Activated gamma-delta T cell (primary cell): ENCODE measurements at places on chromosomes 11 and 22.

DNA sequence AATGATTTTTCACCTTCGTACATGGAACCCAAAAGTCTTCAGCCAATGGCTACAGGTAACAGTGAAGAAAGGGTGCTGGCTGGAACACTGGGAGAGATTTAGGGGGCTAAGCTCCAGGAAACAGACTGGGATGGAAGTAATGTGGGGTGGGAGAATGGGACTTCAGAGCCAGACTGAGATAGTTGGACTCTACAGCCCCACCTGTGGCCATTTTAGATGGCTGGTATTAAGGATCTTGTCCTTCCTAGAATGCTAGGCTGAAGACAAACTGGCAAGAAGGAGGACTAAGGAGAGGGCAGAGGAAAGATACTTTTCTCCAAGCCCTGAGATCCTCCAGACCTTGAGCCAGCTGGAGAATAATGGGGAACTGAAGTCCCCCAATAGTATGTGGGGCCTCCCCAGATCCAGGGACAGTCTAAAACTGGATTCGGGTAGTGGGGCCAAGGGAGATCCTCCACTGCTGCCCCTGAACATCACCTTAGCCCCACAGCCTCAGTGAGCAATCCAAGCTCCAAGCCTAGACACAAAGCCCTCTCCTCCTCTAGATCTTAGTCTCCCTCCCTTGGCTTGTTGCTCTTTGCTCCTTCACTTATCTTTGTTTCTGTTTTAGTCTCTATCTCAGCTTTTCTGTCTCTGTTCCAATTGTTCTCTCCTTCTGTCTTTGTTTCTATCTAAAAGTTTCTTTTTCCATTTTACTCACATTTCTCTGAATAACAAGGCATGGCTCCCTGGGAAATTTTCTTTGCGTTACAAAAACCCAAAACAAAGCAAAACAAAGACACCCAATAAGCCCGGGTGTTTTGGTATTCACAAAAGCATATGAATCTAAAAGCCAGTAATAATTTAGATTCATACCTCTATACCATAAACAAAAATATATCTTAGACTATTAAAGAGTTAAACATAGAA is 16.2 kb upstream of the RRAS2 start:
- no peak for DNase-seq

GRCh38 chr11:42631220-42631843 is 680.5 kb upstream of the API5 start:
- no peak for DNase-seq

GRCh38 chr11:13023423-13023822 is 14.3 kb downstream of the RASSF10 start:
- no peak for DNase-seq

DNA sequence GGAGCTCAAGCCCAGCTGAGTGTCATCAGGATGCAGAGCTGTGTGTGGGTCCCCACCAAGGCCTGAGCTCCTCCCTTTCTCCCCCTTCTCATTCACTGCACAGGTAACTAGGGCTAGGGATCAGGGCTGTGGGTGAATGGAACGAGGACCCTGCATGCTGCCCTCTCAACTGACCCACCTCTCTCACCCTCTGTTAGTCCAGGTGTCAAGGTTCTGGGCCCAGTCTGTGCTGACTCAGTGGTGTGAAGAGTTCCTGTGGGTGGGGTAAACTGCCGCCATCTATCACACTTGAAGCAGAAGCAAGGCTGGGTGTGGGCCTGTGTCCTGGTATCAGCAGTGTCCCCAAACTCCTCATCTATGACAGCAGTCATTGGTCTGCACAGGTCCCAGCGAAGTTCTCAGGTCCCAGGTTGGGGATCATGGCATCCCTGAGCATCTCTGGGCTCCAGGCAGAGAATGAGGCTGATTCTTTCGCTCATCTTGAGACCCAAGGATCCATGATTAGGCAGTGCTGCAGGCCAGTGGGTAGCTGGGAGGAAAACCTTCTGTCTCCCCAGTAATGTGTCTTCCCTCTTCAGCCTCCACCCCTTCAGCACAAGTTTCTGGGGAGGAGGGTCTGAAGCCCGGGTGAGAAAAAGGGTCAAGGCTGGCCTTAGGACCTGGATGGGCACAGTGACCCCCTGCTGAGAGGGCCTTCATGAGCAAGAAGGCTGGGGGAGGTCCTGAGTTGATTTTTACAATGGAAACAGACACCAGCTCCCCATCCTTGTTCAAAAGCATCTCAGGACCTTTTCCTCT is 109.8 kb downstream of the ZNF280B start:
- no peak for DNase-seq

GRCh38 chr22:29642694-29643093 is 39.3 kb downstream of the NF2 start:
- DNase-seq: no peak

- no peak for DNase-seq
These were observed 54.4 kb upstream of the SYN3 start for GRCh38 chr22:33112580-33112979.

DNA sequence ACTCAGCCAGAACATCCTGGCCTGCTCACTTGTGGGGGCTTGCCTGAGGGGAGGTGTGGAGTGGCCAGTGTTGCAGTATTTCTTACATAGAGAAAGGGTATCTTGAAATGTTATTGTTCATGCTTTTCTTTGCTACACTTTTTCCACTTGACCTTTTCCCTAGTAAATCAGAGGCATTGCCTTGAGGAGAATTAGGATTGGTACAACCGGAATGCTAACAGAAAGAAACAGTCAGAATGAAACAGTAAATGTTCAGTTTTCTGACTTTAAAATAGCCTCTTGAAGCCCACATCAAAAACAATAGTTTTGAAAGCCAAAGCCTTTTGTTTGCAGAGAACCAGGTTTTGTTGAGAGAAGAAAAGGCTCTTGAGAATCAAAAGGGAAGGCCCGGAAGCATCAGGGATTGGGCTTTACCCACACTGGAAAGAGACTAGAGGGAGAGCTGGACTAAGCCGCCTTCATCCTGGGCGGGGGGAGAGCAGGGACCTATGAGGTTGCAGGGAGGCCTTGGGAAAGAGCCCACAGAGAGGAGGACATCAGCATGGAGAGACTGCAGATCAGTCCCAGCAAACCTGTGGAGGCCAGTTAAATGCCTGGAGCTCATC is 12.4 kb downstream of the ADM start:
- DNase-seq: no peak
